ENCODE measurements at places on chromosomes 4 and X.

DNA sequence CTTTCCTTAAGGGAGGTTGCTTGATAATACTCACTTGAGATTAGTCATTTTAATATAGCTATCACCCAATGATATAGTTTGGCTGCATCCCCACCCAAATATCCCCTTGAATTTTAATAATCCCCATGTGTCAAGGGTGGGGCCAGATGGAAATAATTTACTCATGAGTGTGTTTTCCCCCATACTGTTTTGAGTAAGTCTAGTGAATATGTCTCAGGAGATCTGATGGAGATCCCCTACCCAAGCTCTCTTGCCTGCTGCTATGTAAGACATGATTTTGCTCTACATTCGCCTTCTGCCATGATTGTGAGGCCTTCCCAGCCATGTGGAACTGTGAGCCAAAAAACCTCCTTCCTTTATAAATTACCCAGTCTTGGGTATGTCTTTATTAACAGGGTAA lies 539.7 kb upstream of the GRID2 start:
- no peak for DNase-seq

GRCh38 chrX:123408821-123409737 lies 225.0 kb downstream of the GRIA3 start:
- no peak for DNase-seq

DNA sequence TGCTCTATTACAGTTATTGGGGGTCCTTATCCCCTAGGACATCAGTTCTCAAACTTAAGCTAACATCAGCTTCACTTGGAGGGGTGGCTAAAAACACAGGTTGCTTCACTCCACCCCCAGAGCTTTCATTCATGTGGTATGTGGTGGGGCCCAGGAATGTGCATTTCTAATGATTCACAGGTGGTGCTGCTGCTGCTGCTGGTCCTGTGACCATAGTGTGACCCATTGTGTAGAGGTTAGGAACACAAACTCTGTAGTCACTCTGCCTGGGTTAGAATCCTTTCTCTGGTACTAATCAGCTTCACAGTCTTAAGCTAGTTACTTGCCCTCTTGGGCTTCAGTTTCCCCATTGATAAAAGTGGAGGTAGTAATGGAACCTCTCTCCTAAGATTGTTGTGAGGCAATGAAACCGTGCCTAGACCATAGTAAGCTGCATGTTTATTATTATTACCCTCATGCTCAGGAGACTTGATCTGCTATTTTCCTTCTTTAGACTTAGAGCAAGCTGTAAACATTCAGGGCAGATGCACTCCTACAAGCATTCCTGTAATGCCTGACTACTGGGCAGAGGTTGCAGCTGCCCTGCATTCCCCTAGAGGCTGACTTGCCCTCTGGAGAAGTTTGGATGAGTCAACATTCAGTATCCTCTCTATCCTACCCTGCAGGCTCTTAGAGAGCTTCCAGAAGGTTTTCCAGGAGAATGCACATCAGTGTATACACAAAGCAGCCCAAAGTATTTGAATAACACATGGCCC lies 94.1 kb upstream of the ACSL4 start:
- DNase-seq, result no peak

GRCh38 chr4:154714339-154715040 lies 29.3 kb upstream of the LRAT start:
- DNase-seq, result no peak

DNA sequence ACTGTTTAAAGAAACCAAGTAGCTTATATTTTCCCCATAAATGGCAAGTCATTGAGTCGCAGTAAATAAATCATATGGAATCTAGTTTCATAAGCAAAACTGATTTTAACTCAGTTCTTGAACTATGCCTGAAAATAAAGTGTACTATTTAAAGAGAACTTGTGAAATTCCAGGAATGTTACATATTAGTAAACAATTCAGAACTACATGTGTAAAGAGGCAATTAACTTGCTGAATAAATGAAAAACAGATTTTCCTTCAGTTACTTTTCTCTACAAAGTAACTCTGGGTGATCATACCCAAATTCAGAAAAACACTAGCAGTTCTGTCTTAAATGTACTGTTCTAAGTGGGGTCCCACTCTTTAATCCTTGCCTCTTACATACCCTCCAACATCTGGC lies 236.1 kb upstream of the EDNRA start:
- no peak for DNase-seq

DNA sequence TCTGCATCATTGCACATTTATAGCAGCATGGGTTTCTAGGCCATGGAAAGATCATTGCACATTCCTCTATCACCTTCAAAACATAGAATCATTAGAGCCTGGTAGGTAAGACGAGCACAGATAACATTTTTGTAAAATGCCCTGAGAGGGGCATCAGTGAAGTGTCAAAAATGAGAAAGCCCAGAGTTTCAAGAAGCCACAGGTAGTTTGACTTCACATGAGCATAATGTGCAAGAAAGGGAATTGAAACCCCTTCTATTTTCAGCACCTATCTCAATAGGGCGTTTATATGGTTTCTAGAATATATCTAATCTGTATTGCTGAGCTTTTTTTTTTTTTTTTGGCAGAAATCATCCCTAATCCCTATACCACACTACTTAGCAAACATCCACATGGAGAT lies 2441.7 kb downstream of the ARAP2 start:
- no peak for DNase-seq

Measured in SHP77 (cell line).